HT-29 (cell line): ENCODE measurements at places on chromosomes 3 and 15. TPM values are rescaled to one million over a fixed set of nuclear protein-coding genes. Genes with fewer than 3 reads are reported as not detected.

Gene PFN2
- total RNA-seq: 96.1 and 103 TPM in 2 replicates

Gene OSBPL10
- 38.2 and 65.1 TPM in 2 replicates for total RNA-seq

Gene PCOLCE2
- 4.9 and 6.2 TPM in 2 replicates for total RNA-seq

Gene TMCO5A
- total RNA-seq: not detected in 2 replicates

Gene PPARG
- total RNA-seq: 60.2 and 64.8 TPM in 2 replicates

Gene CSPG5
- total RNA-seq: 1.2 and 2.1 TPM in 2 replicates

Gene POPDC2
- total RNA-seq: 0.16 and 0.71 TPM in 2 replicates

Gene TIMP4
- 2.7 and 3.8 TPM in 2 replicates for total RNA-seq

Gene C2CD4B
- 0.25 TPM in 1 of 2 replicates, not detected in the other for total RNA-seq

Gene FES
- total RNA-seq: 0.31 and 0.43 TPM in 2 replicates

Gene DNAJA4
- 10.2 and 16.0 TPM in 2 replicates for total RNA-seq

Gene ZMYND10
- 0.48 TPM in 1 of 2 replicates, not detected in the other for total RNA-seq

Gene GLDN
- 0.97 and 2.3 TPM in 2 replicates for total RNA-seq

Gene EIF1B
- total RNA-seq: 2.9 and 3.0 TPM in 2 replicates

Gene CRYGS
- total RNA-seq: 0.28 and 0.86 TPM in 2 replicates

Gene GORASP1
- total RNA-seq: 66.5 and 67.1 TPM in 2 replicates

Gene STRIT1
- total RNA-seq: not detected in 2 replicates

Gene ZNF620
- total RNA-seq: 2.1 and 2.8 TPM in 2 replicates

Gene SERINC4
- total RNA-seq: not detected in 2 replicates

Gene PLCB2
- 0.38 and 0.91 TPM in 2 replicates for total RNA-seq

Gene ACTC1
- total RNA-seq: not detected in 2 replicates

Gene SCAANT1
- not detected in 2 replicates for total RNA-seq

Gene HCLS1
- 0.18 TPM in 1 of 2 replicates, not detected in the other for total RNA-seq

Gene GCNT3
- 154 and 164 TPM in 2 replicates for total RNA-seq

Gene HTR3E
- not detected in 2 replicates for total RNA-seq

Gene SNAP23
- total RNA-seq: 30.2 and 39.5 TPM in 2 replicates

Gene DAZL
- not detected in 2 replicates for total RNA-seq

Gene PRKCI
- 33.3 and 37.4 TPM in 2 replicates for total RNA-seq

Gene SIN3A
- total RNA-seq: 28.8 and 33.5 TPM in 2 replicates

Gene FHIT
- not detected in 2 replicates for total RNA-seq

Gene FAM81A
- 12.3 and 17.9 TPM in 2 replicates for total RNA-seq

Gene ECE2
- total RNA-seq: not detected in 2 replicates

Gene LSMEM2
- total RNA-seq: not detected in 2 replicates

Gene MCTP2
- 16.1 and 20.0 TPM in 2 replicates for total RNA-seq

Gene P2RY1
- 1.0 and 1.1 TPM in 2 replicates for total RNA-seq

Gene PAQR5
- total RNA-seq: 25.9 and 28.9 TPM in 2 replicates

Gene CCR8
- total RNA-seq: not detected in 2 replicates

Gene SEC22C
- total RNA-seq: 12.3 and 12.6 TPM in 2 replicates

Gene SCG5
- total RNA-seq: 0.25 and 0.37 TPM in 2 replicates

Gene CFAP100
- 0.64 and 2.3 TPM in 2 replicates for total RNA-seq

Gene SLC9A9
- not detected in 2 replicates for total RNA-seq

Gene LARP6
- 4.4 and 5.6 TPM in 2 replicates for total RNA-seq

Gene UROC1
- total RNA-seq: not detected in 2 replicates

Gene CDHR4
- total RNA-seq: 0.15 and 0.34 TPM in 2 replicates

Gene ASB14
- total RNA-seq: not detected in 2 replicates

Gene NRROS
- total RNA-seq: not detected in 2 replicates

Gene XYLB
- total RNA-seq: 4.2 and 4.4 TPM in 2 replicates

Gene TXNRD3
- 3.2 and 4.5 TPM in 2 replicates for total RNA-seq

Gene GPR171
- total RNA-seq: not detected in 2 replicates

Gene GPR62
- total RNA-seq: not detected in 2 replicates

Gene COL8A1
- 0.13 TPM in 1 of 2 replicates, not detected in the other for total RNA-seq
